Stimulated activated CD4-positive, alpha-beta T cell treated with anti-CD3 and anti-CD28 coated beads, Interleukin-1b, Interleukin-23, amount 100 ng/mL, for 1 hour (primary cell): ENCODE measurements at places on chromosomes 4 and X.

- no peak for DNase-seq
Observed at GRCh38 chr4:536351-536972, 37.5 kb downstream of the PIGG start.

GRCh38 chr4:153266988-153267387 is 62.7 kb downstream of the TRIM2 start:
- DNase-seq = no peak

DNA sequence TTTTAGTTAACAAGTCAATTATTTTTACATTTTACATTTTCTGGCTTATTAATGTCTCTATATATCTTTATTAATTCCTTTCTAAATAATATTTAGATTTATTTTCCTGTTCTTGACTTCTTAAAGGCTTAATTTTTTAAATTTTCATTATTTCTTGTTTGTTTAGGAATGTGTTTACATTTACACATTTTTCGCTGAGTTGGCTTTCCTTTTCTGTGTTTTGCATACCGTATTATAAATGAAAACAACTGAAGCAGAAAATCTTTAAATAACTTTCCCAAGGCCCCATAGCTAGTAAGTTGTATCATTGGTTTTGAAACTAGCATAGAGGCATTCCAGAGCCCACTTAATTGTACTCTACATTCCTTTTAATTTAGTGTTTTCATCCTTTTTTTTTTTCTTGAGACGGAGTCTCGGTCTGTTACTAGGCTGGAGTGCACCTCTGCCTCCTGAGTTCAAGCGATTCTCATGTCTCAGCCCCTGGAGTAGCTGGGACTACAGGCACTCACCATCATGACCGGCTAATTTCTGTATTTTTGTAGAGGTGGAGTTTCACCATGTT is 261.6 kb downstream of the IQCM start:
- no peak for DNase-seq

GRCh38 chrX:74579597-74580198 is 34.7 kb downstream of the RLIM start:
- no peak for DNase-seq

GRCh38 chr4:100450449-100450848 is 67.4 kb downstream of the EMCN start:
- DNase-seq = no peak

- DNase-seq = no peak
Observed at GRCh38 chrX:85922821-85923220, 124.5 kb downstream of the CHM start.

DNA sequence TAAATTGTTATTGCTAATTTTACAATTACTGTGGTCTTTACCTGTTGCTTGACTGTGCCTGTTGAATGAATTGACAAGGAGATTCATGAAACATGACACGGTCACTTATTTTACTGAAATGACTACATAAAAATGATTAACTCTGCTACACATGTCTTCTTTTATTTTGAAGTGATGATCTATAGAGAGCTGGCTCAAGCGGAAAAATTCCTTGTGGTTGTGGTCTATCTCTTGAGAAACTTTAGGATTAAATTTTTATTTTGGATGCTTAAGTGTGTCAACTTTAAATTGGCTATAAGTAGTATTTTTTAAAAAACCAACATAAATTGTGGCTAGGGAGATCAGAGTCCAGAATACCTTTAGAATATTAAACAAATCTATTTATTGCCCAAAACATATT is 131.8 kb upstream of the PITX2 start:
- DNase-seq = no peak

DNA sequence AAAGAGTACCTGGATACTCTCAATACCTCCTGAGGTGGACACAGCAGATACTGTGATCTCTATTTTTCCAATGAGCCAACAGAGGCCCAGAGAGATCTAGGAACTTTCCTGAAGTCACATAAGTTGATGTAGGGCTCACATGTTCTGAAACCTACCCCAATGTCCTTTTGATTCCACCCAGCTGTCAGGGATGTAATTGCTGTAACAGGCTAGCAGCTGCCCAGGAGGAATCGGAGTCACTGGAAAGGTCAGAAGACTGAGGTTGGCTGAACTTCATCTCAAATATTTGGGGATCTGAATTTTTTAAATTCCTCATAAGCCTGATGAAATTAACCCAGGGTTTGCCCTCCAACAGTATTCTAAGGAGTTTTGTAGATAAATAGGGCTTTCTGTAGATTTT is 52.5 kb upstream of the PROM1 start:
- no peak for DNase-seq

- no peak for DNase-seq
Observed at GRCh38 chr4:112853662-112854256, 195.7 kb upstream of the ANK2 start.

DNA sequence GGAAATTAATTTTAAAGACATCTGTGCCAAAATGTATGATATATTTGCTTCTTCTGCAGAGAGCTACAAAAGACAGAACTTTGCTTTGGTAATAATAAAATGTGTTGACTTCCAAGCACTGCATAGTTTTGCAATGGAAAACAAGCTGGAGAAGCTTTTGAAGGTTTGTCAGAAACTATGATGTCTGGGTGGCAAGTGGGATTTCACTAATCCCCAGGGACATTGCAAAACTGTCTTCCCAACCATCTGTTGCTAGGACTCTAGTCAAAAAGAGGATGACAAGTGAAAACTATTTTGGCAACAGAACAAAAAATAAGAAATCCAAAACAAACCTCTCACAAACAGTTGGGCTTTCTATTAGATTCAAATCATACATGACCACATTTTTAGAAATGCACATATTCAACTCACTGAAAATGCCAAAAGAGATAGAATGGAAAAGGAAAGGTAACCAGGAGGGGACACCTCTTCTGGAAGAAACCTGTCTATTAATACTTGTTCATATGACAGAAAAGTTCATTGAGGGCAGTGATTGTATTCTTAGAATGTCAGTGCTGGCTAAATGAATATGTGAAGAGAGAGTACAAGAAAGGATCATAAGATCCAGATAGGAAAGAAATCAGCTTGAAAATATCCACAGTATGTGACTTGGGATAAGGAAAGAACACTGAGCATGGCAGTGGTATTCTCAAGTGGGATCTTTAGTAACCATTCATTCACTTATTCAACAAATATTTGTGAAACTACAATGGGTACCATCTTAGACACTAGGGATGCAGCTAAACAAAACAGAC is 228.0 kb downstream of the RASL11B start:
- no peak for DNase-seq

DNA sequence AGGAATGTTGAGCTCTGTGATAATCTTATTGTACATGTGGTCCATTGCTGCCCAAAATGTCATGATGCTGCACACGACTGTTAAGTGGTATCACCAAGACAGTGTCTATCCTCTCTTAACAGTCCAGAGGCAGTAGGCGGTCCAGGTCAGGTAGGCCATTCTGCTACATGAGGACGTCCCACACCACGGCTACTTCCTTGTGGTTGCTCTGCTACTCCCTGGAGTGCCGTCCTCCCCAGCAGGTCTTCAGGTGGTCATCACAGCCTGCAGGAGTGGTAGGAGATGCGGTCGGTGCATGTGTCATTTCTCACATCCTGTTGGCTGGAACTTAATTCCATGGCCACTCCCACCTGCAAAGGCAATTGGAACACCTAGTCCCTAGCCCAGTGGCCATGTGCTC is 11.5 kb upstream of the STK32B start:
- DNase-seq = no peak

GRCh38 chr4:86043755-86044592 is 315.9 kb downstream of the MAPK10 start:
- DNase-seq = no peak

GRCh38 chr4:139333046-139333445 is 30.8 kb upstream of the NDUFC1 start:
- DNase-seq = no peak

DNA sequence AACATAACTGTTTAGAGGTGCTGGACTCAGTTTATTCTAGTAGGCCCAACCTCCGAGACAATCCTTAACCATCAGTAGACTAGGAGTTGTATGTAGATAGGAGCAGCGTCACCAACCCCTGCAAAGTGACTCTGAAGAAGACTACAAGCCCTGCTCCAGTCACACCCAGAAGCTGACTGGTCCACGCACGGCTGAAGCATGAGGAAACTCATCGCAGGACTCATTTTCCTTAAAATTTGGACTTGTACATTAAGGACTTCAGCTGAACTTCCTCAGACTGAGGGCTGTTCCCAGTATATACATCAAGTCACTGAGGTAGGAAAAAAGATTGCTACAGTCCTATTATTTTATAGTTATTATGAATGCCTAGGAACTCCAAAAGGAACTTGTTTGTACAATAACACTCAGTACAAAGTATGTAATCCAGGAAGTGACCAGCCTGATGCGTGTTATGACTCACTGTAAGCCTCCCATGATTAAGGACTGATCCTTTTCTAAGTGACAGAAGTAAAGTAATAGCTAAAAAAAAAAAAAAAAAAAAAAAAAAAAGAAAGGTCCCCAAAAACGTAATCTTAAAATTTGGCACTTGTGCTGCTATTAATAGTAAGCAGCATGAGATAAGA is 41.6 kb upstream of the UGT2B7 start:
- no peak for DNase-seq

- no peak for DNase-seq
Observed at GRCh38 chrX:46611658-46612362, 38.2 kb downstream of the CHST7 start.

DNA sequence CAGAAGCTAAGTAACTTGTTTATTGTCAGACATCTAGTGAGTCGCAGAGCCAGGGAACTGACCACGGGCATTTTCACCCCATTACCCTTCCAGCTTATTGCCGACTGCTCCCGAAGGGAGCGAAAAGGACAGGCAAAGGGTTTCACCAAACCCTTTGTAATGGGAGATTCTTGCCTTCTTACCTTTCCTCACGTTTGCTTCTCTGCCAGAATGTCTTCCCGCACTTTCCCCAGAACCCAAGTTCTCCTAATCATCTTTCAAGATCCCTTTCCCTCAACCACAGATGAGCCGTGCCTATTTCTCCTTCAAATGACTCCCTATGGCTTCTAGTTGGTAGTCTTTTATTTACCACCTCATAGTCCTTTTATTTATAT is 520 bp upstream of the SRP72 start:
- no peak for DNase-seq

GRCh38 chrX:41338436-41338835 is 4.5 kb downstream of the DDX3X start:
- DNase-seq = no peak

DNA sequence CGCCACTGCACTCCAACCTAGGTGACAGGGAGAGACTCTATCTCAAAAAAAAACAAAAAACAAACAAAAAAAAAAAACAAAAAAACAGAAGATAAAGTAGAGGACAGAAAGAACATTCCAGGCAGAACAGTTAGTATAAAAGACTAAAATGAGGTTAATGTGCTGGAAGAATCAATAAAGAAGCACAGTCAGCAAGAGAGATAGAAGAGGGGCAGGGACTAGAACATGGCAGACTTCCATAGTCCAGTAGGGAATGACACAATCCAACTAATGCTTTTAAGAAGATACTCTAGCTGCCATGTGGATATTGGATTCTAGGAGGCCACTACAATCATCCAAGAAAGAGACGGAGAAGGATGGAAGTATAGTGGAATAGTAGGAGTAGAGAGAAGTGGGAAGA is 11.6 kb downstream of the ADGRG2 start:
- no peak for DNase-seq

- DNase-seq = no peak
Observed at GRCh38 chrX:43953218-43953617, 20.0 kb downstream of the NDP start.

GRCh38 chrX:36609616-36610585 is 398.3 kb upstream of the FAM47C start:
- DNase-seq = no peak
